ENCODE measurements at places on chromosomes 2 and 18.

- DNase-seq, result no peak
Measured at GRCh38 chr18:32919799-32920198, 147.0 kb upstream of the KLHL14 start.

DNA sequence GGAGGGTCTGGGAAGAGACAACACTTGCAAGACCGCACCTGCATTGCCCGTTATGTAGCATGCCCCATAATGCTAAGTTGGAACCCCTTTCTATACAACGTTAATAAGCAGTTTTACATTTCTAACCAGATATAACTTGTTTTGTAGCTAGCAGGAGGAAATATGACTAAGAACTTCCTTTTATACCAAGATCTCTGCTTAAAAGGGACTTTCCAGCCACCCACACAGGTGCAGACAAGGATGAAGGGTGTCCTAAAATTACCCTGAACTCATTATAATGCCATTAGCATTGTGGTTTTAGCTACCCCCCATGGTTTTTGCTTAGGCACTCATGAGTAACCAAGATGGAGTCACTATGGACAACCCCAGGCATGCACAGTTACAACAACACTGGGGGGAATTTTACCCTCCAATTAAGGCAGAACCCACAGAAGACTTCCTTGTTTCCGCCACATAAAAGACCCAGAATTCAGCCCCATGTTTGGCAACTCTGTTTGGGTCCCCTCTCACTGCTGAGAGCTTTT, 362.8 kb downstream of the CBLN2 start:
- no peak for DNase-seq

- DNase-seq, result no peak
Measured at GRCh38 chr2:191345788-191346187, 100.6 kb downstream of the MYO1B start.

GRCh38 chr2:136171223-136171622, 53.3 kb upstream of the CXCR4 start:
- no peak for DNase-seq

DNA sequence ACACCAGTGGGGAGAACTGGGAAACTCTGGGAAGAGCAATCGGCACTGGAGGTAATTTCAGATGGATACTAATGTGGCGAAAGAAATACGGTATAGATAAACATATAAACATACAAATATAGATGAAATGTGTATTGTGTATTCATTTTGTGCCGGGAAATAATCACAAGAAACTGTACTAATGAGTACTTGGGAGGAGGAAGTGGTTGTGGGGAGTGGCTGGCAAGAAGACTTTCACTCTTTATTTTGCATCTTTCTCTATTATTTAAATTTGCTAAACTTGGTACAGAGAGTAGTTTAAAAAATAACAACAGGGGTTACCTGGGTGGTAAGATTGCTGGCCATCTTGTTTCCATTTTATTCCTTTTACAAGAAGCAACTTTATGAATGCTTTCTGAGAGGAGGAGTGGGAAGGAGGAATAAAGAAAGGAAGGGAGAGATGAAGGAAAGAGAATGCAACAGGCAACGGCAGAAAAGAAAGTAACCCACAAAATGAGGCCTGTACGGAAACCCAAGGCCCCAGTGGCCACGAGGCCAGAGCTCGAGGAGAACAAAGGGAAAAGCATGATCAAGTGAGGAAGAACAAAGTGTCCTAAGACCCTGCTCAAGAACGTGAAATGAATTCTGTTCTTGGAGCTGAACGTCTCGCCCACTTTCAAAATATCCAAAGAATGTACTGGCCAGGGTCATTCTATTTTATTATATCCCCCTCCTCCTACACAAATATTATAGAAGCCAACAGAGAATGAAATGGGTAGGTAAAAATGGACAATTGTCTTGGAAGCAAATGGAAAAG, 45.2 kb downstream of the FAM178B start:
- no peak for DNase-seq

Measured in natural killer cell treated with Interleukin-12 subunit alpha and Interleukin-12 subunit beta and Interleukin-15 and Interleukin-18, amount 100 ng/mL, for 72 hours (primary cell).